ENCODE measurements at places on chromosomes 5 and 9.
A peak's percentile ranks its signal among the peaks of the same experiment; 100 is the strongest.

- no peak for DNase-seq
Observed at GRCh38 chr9:81150016-81150625, 539.2 kb downstream of the TLE1 start.

GRCh38 chr9:106449336-106449927 lies 413.5 kb upstream of the ZNF462 start:
- no peak for DNase-seq

GRCh38 chr5:978054-978453 lies 30.5 kb upstream of the NKD2 start:
- no peak for DNase-seq

- DNase-seq: no peak
Observed at GRCh38 chr5:31377274-31377946, 154.5 kb downstream of the DROSHA start.

- no peak for DNase-seq
Observed at GRCh38 chr9:6759185-6759977, 1.6 kb downstream of the KDM4C start.

DNA sequence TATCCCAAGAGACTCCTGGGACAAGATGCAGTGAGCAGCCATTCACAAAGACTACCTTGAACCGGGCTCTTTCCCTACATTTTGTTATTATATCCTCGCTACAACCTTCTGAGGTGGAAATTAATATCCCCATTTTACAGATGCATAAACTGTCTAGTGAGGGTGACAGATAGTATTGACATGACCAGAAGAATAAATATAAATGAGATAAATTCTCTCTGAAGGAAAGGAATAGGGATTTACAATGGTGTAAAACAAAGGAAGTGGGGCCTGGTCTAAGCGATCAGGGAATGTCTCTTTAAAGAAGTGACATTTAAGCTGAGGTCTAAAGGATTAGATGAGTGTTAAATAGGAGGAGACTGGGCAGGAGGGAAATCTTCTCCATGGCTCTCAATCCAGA lies 43.5 kb upstream of the KCNMB1 start:
- DNase-seq: no peak

DNA sequence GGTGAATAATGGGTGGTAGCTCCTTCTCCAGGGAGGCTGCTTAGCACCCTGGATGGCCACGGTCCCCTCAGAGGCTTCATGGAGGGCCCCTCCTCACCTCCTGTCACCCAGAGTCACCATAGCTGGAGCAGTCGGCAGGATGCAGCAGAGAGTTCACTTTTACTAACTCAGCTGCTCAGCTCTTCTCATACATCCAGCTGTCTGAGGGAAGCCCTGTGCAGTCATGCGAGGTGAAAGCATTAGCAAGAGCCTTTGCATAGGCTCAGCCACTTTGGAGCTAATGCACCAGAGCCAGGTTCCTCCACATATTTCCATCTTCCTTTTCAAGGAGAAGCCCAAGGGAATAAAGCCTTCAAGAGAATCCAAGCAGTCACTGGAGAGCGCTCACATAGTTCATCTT lies 499.2 kb downstream of the BNC2 start:
- DNase-seq: no peak

- no peak for DNase-seq
Observed at GRCh38 chr5:101278011-101278687, 375.1 kb upstream of the ST8SIA4 start.

GRCh38 chr5:96936431-96937320 lies 796 bp downstream of the LNPEP start:
- no peak for DNase-seq

GRCh38 chr9:4421847-4422246 lies 68.4 kb upstream of the SLC1A1 start:
- no peak for DNase-seq

DNA sequence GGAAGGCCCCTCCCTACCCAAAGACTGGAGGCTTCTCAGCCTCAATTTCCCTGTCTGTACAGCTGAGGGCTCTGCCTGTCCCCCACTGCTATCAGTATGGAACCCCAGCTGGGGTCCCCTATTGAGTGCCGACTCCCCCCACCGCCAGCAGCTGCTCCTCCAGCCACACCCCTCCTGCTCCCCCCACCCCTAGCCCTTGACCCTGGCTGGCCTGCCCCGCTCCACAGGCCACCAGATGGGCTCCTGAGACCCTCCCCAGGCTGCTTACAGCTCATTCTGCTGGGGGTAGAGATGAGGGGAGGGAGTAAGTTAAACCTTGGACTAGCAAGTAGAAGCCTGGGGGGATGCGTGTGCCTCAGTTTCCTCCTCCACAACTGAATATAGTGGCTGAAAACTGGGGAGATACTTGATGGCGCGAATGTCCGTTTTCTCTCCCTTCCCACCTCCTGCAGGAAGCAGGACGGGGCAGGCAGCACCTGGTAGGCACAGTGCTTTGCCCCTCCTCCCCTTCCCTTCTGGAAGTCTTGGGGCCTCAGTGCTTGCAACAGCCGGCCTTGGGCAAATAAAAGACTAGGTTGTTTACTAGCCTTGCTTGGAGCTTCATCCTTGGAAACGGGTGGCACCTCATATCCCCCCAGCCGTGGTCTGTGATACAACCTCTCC lies 19.1 kb downstream of the URM1 start:
- no peak for DNase-seq

GRCh38 chr9:125992557-125992956 lies 245.4 kb downstream of the PBX3 start:
- no peak for DNase-seq

- DNase-seq: no peak
Observed at GRCh38 chr5:3190433-3190832, 405.2 kb upstream of the IRX1 start.

GRCh38 chr5:113273948-113274347 lies 160.8 kb downstream of the TSSK1B start:
- DNase-seq: no peak

- no peak for DNase-seq
Observed at GRCh38 chr5:172175263-172175719, 12.7 kb downstream of the STK10 start.

DNA sequence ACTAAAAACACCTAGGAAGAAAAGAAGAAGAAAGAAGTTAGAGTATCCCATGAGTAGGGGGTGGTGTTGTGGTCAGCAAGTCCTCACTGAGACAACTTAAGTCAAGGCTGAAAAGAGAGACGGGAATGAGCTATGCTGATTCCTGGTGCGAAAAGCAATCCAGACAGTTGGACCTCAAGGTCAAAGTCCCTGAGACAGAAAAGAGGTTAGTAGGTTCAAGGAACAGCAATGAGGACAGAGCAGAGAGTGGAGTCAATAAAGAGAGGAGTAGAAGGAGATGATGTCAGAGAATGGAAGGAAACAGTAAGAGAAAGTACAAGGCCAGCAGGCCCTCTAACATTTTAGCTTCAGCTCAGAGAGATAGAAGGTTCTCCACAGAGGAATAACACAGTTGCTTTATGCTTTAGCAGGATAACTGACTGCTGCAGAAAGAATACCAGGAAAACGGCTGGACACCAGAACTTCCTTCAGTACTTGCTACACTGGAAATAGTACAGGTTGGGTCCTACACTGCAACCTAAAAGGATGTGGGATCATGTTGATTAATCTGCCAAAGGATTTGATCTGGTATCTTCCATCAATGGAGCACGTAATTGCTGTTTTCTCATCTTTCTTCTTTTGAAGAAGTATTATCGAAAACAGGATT lies 43.6 kb downstream of the GNAQ start:
- no peak for DNase-seq

DNA sequence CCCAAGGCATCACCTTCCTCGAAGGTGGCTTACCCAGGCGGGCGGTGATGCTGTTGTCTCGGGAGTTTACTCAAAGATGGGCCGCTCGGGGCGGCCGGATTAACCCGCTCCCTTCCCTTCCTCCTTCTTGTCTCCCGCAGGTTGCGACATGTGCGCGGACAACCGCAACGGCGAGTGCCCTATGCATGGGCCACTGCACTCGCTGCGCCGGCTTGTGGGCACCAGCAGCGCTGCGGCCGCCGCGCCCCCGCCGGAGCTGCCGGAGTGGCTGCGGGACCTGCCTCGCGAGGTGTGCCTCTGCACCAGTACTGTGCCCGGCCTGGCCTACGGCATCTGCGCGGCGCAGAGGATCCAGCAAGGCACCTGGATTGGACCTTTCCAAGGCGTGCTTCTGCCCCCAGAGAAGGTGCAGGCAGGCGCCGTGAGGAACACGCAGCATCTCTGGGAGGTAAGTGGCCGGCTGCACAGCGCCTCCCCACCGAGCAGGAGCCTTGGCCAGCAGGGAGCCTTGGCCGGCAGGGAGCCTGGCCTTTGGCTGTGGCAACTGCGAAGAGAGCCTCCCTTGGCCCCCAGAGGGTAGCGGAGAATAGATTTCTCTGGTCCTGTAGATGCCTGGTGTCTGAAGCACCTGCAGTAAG lies 10.6 kb downstream of the PRDM6 start:
- no peak for DNase-seq

DNA sequence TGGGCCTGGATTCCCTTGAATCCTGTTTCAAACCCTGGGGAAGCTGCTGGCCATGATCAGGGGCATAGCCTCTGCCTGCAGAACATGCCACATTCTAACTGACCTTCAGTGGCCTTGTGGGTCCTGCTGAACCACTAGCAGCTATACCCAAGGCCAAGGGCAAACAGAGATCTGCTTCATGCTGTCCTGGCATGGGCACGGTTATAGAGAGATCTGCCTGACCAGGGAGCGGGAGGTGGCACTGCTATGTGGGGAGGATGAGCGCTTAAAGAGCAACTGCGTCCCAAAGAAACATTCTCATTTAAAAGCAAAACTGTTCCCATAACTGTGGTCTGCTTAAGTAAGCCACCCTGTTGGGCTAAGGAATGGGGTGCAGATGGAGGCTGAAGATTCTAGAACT lies 36.5 kb upstream of the SYNPO start:
- DNase-seq: no peak

DNA sequence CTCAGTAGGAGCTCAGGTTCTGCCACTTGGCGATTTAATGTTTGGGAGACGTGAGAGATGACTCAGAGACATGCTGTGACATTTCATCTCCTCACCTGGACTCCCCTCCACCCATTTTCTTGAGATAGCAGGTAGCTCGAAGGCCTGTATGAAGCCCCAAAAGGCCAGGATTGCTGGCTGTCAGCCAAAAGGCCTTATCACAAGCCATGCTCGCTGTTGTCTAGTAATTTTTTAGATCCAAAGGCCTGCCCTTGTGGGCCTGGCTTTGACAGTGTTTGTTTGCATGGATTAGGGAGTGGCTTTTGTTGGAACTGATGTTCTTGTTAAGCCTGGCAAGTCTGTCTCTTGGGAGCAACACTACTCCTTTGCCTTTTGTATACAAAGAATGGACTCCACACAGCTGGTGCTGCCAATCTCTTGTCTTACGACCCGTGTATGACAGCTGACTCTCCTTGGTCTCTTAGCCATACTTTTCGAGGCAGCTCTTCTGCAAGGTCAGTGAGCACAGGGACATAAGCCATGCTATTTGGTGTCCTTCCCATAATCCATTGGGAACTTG lies 22.7 kb downstream of the CAVIN4 start:
- peak; percentile 23 for DNase-seq

Measured in NCI-H2171 (cell line).